Mucosa of gallbladder (tissue), 1 donor: ENCODE measurements at places on chromosomes 1 and 21. TPM values are rescaled to one million over a fixed set of nuclear protein-coding genes. Genes with fewer than 3 reads are reported as not detected.

DNA sequence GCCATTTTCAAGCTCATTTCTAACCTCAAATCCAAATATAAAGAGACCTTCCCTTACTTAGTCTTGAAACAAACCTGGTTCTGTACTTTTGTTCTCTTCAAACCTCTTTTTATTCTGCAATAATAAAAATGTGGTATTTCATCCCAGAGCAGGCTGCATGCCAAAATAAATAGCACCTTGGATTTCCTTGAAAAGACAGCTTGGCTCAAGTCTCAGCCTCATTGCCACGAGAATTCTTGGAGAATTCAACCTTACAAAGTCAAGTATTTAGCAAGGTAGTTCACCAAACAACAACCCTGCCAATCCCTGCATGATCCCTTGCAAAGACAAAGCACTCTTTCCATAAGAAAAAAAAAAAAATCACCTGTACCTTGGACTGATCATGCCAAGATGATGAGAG, 33.8 kb downstream of the KANK4 start:
- DNase-seq = no peak

The KCNC4 gene
- total RNA-seq = 25.5 TPM

The ELAVL4 gene
- 0.43 TPM for total RNA-seq

The TNFRSF14 gene
- 231 TPM for total RNA-seq

The TTC39A gene
- total RNA-seq = 62.3 TPM

- DNase-seq = no peak
Observed at GRCh38 chr21:41369105-41369919, 7.5 kb downstream of the MX2 start.

The GRIK3 gene
- 1.1 TPM for total RNA-seq
